WTC11 (cell line): ENCODE measurements at places on chromosomes 1 and 21.

- no peak for DNase-seq
Observed at GRCh38 chr1:207366022-207366421, 44.5 kb downstream of the CD55 start.

DNA sequence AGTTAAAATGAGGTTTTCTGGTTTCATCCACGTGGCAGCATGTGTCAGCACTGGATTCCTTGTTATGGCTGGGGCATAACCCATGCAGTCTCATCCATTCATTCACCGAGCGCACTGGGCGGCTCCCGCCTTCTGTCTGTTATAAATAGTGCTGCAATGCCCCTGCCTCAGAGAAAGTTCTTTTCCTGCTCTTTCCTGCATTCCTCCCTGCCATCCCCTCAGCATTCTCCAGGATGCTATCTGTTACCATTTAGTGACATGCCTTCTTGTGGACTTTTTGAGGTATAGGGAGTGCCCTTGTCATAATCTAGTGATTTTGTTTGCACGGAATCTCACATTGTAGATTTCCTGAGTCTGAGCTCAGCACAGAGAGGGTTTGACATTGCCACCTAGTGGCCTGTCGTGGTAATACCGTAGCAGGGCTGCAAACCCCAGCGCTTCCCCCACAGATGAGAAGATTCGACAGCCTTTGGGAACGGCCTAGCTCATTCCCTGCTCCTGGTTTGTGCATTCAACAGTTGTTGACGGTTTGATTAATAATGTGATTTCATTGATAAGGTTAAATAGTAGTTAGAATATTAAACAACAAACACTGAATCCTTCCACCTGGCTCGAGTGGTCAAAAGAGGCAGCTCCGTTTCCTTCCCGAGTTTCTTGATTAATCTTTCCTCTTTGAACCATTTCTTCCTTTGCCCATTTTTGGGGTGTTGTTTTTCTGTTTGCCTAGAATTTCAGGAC lies 46.3 kb downstream of the UMODL1 start:
- DNase-seq, result peak; percentile 83

GRCh38 chr1:17439250-17440073 lies at the start of gene RCC2:
Gene RCC2 (minus strand): TSS chr1:17439677. CDS start chr1:17438514, 1,163 bp downstream.
- peak; percentile 48 for DNase-seq

DNA sequence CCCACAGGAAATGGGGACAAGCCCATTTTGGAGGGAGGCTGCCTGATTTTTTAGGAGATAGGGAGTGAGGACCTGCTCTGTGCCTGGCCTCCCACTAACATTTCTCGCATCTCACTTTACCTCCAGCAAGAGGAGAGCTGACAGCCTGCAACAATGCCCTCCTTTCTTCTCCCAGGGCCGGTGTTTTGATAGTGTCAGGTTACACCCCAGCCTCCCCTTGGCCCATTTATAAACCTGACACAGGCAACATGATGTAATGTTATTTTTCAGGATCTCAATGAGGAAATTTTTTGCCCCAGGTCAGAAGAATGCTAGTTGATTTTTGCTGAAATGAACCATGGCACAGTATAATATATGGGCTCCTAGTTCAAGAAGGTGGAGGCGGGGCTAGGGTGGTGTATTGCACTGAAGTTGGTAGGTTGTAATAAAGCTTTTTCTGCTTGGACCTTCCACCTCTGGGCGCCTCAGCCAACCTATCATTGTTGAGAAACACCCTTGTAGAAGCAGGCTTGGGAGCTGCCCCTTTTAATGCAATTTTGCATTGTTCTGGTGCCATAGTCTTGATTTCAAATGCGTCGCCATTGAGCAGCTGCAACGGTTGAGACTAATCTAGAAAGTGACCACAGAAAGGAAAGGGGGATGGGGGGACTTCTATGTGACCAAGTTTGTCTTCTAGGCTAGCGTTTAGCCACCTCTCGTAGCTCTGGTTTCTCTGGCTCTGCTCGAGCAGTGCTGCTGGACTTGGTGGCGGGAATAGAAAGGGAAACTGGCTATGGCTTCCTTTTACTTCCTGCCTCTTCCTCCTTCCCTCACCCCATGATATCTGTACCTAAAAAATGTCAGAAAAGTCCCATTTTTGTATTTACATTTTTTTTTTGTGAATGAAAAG lies 53.0 kb downstream of the PBX1 start:
- no peak for DNase-seq

DNA sequence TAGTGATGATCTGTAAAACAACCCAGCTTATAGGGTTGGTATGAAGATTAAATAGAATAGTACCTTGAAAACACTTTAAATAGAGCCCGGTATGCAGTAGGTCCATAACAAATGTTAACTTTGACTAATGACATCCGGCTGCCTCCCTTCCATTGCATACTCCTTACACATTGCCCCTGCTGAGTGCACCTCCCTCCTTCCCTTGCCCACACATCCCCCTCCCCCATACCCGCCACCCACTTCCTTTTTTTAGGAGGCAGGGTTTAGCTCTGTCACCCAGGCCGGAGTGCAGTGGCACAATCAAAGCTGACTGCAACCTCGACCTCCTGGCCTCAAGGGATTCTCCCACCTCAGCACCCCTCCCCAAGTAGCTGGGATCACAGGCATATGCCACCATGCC lies 24.4 kb upstream of the ZC3H12A start:
- DNase-seq, result no peak

GRCh38 chr1:179046808-179047635 lies 21.3 kb downstream of the FAM20B start:
- DNase-seq, result no peak

- DNase-seq, result no peak
Observed at GRCh38 chr1:44848456-44849181, 5.6 kb upstream of the PTCH2 start.

DNA sequence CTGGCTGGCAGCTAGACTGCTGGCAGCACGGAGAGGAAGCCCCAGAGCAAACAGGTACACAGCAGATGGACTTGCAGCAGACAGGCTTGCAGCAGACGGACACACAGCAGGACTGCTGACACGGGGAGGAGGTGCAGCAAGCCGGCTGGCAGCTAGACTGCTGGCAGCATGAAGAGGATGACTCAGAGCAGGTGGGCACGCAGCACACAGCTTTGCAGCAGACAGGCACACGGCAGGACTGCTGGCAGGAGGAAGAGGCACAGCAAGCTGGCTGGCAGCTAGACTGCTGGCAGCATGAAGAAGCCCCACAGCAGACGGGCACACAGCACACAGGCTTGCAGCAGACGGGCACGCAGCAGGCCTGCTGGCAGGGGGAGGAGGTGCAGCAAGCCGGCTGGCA lies 498 bp downstream of the KRTAP10-2 start:
- no peak for DNase-seq

DNA sequence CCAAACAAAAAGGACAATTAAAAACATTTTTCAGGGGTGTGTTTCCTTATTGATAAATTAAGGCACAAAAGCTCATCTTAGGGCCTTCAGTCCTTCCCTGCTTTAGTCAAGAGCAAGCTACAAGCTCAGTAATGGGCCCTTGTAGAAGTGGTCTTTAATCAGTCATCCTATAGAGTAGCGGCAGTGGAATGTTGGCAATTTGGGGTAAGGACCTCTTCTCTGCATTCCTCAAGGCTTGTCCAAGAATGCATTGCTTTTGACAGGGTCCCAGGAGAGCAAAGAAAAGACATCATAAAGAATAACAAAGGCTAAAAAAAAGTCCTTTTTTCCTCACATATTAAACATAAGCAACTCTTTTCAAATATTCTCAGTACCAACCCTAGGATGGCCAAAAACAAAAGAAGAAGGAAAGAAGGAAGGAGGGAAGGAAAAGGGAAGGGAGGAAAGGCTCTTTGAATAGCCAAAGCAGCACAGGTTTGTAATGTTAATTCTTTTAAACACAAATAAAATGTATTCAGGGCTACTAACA lies 27.3 kb upstream of the CAMK1G start:
- DNase-seq, result no peak

DNA sequence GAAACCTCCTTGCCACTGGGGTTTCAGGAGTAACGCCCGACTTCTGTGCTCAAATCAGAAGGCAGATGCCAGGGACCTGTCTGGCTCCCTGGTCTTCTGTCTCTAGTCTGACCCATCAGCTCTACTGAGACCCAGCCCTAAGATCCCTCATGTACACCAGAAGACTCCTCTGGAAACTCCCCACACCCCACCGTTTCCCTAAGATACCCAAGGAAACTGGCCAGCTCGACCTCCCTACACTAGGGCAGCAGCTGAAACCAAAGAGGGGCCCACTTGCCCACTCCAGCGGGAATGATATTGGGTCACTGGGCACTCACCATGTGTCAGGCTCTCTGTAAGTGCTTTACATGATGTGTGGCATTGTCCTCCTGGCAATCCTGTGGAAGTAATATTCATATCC lies 469 bp upstream of the S100A16 start:
- no peak for DNase-seq

- no peak for DNase-seq
Observed at GRCh38 chr1:201026836-201027235, 3.3 kb upstream of the KIF21B start.

DNA sequence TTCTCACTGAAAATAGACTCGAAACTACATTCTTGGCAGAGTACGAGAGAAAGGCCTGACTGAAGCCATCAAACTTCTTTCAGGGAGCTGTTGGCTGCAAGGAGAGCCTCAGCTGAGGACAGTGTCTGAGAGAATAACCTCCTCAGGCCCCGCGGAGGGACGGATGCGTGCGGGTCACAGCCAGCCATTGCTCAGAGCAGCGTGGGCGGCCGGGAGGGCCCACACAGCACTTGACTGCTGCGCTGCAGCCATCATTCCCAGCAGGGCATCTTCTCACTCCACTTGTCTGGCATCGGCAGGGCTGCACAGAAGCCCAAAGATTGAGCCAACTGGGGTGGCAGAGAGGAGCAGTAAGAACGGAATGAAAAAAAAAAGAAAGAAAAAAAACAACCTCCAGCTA lies 113.5 kb downstream of the XCL2 start:
- DNase-seq, result no peak

DNA sequence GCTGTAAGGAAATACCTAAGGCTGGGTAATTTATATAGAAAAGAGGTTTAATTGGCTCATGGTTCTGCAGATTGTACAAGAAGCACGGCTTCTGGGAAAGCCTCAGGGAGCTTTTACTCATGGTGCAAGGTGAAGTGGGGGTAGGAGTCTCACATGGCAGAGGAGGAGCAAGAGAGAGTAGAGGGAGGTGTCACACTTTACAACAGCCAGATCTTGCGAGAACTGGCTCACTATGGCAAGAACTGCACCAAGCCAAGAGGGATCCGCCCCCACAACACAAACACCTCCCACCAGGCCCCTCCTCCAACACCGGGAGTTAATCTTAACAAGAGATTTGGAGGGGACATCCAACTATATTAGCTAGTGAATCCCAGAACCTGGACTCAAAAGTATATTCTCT lies 135.4 kb upstream of the SOD1 start:
- peak; percentile 74 for DNase-seq

DNA sequence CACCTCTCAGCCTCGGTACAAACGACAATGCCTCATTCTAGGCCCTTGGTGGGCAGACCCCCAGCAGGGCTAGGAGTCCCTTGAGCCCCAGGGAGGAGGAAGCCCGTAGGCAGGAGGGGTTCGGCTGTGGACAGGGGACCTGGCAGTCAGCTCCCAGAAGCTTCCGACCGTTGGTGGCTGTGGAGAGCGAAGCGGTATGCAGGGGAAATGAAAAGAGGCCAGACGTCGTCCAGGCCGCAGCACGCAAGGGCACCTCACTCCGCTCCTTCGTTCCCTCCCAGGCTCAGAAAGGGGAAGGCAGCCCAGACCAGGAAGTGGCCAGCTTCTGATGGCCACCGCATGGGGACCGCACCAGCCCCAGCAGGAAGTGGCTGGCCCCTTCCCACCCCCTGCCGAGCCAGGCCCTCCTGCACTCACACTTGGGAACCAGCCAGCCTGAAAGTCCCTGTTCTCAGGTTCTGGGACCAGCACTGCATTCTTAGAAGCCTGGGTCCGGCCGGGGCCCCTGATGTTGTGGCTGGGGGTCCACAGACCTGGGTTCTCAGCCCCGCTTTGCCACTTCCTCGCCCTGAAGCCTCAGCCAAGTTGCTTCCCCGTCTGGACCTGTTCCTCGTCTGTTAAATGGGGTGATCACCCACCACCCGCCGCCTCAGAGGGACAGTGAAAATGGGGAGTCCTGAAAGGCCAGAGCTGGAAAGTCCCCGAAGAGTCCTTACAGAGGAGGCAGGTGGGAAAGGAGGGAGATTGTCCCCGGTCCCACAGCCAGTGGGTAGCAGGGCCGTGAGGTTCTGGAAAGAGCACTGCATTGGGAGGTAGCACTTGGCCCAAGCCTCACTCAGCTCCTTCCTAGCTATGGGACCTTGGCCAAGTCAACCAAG lies 104.0 kb upstream of the RUNX3 start:
- no peak for DNase-seq

GRCh38 chr1:19644681-19645410 lies 735 bp downstream of the NBL1 start:
- DNase-seq, result peak; percentile 51

GRCh38 chr1:8985915-8986813 lies 40.1 kb downstream of the SLC2A7 start:
- DNase-seq, result no peak

DNA sequence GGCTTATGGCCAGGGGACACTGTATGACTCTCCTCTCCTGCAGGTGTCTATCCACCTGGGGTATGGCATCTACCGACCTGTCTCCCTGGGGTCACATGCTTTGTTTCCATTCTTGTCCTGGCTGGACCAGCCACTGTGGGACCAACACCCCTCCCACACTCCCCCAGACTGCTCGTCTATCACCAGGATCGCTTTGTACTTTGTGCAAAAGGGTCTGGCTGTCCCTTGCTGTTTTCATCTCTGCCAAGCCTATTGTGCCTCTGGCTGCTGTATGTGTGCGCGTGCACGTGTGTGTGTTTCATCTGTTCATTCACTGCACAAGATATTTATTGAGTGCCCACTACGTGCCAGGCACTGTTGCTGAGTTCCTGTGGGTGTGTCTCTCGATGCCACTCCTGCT lies 25.5 kb downstream of the ETNK2 start:
- DNase-seq, result no peak

DNA sequence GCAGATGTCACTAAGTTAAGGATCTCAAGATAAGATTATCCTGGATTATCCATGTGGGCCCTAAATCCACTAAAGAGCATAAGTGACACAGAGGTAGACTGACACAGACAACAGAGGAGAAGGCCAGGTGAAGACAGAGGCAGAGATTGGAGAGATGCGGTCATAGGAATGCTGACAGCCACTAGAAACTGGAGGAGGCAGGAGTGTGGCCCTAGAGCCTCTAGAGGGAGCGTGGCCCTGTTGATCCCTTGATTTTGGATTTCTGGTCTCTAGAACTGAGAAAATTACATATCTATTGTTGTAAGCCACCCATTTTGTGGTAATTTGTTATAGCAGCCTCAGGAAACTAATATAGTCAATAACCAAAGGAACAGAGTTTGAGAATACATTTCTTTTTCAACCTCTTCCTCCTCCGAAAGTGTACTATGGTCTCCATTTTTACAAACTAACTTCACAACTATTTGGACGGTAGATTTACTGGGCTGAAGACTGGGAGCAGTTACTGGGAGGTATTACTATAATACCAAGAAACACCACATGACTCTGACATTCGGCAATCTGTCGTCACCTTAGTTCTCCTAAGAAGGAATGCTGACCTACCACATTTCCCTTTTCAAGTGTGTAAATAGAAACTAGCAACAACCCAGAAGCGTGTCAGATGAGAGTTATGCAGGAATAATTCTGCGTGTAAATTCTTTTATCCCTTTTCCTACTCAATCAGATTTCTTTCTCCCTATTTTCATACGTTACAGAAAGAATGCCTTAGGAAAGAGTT lies 116.0 kb upstream of the ZNHIT6 start:
- peak; percentile 23 for DNase-seq
